Transverse colon (tissue), 4 donors: ENCODE measurements at places on chromosomes 6 and 20.

DNA sequence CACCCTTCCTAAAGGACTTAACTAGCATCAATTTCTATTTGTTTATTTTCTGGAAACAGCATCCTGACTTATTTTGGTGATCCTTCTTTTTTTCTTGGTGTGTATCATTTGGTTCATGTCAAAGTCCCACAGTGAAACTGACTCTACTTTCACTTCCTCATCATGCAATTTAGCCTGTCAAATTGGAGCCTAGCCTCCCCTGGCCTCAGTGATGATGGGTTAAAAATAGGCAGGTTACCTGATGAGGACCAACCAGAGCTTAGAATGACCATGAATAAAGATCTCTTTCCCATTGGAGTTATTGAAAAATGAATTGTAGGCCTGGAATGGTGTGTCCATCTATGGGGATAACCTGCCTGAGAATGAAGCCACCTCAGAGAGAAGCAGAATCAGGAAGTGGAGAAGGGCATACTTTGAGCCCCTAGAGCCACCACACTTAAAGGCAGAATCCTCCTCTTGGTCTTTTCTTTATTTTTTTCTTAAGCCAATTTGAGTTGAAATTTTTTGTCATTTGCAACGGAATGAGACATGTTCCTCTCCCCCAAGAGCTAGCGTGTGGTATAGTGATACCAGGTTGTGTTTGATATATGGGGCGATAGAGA lies 105.6 kb downstream of the BTBD3 start:
- no peak for DNase-seq

DNA sequence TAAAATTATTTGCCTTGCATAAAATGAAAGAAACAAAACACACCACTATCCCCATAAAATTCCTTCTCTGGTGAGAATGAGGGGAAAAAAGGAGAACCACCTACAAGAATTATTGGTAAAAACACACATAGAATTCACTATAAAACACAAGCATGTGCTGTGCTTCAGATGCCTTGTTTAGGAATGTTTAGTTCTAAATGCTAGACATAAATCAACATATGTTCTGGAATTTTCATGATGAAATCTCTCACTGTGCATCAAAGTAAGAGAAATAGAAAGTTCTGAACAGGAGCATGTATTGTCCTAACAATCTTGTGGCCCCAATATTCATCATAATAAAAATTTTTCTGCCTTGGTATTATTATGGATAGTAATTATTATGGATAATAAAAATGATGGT lies 111.0 kb downstream of the PLCB4 start:
- DNase-seq = no peak

GRCh38 chr6:3596766-3597165 lies 139.9 kb upstream of the SLC22A23 start:
- no peak for DNase-seq

DNA sequence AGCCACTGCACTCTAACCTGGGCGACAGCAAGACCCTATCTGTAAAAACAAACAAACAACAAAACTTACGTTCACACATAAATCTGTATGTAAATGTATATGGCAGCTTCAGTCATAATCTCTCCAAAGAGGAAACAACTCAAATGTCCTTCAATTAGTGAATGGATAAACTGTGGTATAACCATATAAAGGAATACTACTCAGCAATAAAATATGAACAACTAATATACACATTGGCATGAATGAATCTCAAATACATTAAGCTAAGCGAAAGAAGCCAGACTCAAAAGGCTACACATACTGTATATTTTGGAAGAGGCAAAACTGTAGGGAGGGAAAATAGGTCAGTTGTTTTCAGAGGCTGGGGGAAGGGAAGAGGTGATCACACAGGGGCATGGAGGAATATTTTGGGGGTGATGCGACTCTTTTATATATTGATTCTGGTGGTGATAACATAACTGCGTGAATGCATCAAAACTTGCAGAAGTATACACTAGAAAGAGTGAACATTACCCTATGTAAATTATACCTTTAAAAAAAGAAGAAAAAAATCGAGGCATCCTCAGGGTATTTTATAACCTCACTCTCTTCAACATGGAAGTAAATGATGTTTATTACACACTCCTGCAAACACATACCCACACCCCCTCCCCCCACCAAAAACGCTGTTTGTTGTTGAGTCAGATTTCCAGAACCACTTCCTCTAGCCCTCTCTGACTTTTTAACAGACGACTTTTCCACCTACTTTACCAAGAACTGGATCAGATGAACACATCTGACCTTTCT lies 115.2 kb upstream of the RNF24 start:
- no peak for DNase-seq

GRCh38 chr6:156029286-156029985 lies 573.8 kb upstream of the NOX3 start:
- DNase-seq = no peak

DNA sequence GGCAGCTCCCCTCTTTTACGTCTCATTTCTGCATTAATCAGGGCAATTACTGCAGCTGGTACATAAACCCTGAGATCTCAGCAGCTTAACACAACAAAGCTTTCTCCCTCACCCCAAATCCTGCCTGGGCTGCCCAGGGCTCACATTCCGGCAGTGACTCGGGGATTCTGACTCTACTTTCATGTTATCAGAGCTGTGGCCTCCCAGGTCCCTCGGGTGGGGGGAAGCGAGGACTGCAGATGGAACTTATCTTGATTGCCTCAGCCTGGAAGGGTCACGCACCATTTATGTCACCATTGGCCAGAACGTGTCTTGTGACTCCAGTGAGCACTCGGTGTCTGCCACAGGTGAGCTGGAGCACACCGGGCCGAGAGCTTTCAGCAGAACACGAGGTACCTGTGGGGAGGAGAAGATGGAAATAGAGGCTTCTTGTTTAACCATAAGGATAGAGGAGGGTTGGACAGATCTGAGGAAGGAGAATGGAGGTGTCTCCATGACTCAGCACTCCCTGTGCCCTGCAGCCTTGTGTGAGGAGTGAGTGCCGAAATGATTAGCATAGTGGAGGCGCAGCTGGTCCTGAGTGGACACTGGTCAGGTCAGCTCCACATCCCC lies 88.5 kb upstream of the EXOC2 start:
- no peak for DNase-seq

DNA sequence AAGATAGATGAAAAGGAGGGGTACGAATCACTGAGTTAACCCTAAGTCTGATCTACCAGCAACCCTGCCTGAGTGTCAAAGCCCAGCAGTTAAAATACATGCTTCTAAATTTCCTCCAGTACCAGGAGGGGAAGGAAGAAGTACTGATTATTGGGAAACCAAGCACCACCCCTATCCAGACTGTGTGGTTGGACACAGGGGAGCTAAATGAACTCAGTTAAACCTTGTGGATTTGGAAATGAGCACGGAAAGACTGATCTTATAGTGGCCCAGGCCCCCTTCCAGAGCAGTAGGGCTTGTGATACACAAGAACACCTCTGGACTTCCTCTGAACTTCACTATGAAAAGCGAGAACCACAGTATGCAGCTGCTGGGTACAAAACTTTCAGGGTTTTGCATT lies 585.6 kb downstream of the MAFB start:
- no peak for DNase-seq

- DNase-seq = peak; percentile 82
Measured at GRCh38 chr6:43773050-43773979, 3.3 kb downstream of the VEGFA start.
